ENCODE measurements at places on chromosomes 1 and 21.

DNA sequence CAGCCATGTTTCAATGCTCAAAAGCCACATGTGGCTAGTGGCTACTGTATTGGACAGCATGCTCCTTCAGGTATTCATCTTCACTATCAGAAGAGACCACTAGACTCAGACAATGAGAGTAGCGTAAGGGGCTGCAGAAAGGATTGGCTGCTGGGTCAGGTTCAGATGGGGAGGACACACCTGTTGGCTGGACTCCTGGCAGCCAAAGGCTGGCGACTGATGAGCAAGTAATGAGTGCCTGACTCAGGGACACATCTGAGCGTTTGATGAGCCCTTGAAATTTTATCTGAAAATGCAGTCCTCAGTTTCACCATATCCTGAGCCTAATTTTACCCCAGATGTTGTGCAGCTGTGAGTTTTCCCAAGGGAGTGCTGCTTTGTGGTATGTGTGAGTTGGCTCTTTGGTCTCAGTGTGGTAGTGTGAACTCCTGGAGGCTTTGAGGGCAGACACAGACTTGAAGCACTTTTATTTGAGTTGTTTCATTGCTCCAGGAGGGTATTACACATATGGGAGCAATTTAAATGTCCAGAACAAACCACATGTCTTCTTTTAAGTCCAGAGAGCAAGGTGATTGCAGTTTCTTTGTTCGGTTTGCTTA lies 9.6 kb downstream of the ST6GALNAC3 start:
- DNase-seq, result no peak

DNA sequence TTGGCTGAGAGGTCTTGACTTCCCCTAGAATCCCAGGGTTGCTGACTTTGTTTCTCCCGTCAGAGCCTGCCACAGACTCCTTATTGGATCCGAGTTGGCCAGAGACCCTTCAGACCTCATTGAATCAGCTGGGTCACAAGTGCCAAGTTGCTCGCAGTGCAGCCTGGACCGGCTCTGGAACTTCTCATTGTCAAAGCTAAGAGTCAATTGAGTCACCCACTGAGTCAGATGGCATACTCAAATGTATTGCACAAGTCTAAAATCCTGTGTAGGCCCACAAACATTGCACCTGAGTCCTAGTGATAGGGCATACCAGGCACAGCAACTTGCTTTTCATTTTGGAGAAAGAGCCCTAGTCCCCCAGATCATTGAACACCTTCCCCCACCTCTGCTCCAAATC lies 20.4 kb upstream of the SCAF4 start:
- no peak for DNase-seq

DNA sequence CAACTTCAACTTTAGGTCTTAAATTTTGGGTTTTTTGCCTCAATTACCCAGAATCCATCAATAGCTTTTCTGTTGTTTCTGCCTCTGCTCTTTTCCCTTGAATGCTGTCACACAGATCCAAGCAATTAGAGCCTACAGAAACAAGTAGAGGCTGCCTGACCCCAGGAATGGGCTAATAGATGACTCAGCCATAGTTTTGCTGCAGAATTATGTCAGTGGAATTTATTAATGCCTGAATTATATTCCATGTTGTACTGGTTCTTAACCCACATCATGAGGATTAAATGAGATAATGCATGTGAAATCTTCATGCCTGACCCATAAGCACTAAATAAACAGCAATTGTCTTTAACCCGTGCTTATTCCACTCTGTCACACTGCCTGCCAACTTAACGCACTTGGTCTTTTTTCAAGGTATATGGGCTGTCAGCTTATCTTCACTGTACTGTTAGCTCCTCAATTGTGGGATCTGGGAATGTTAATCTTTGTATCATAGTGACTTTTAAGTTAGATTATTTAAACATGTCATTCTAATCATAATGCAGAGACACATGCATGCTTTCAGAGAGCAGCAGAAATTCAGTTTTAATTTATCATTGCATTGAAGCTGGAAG lies 213.3 kb downstream of the ROR1 start:
- no peak for DNase-seq

GRCh38 chr1:110170766-110171733 lies 20.8 kb downstream of the SLC6A17 start:
- no peak for DNase-seq

DNA sequence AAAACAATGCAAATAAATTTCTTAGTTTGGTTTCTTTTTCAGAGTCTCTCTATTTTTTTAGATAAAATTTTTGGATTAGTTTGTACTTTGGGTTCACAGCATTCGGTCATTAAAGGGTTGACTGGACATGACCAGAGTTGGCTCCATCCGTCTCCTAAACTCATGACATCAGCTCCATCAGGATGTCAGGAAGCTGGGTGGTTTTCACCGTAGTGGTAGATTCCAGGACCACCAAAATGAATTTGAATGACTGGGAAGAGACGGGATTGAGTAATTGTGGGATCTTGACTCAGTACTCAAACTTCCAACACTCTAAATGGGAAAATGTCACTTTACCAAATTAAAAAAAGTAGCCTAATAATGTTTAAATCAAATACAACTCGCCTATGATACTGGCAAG lies 279.2 kb upstream of the DUSP10 start:
- DNase-seq, result no peak

DNA sequence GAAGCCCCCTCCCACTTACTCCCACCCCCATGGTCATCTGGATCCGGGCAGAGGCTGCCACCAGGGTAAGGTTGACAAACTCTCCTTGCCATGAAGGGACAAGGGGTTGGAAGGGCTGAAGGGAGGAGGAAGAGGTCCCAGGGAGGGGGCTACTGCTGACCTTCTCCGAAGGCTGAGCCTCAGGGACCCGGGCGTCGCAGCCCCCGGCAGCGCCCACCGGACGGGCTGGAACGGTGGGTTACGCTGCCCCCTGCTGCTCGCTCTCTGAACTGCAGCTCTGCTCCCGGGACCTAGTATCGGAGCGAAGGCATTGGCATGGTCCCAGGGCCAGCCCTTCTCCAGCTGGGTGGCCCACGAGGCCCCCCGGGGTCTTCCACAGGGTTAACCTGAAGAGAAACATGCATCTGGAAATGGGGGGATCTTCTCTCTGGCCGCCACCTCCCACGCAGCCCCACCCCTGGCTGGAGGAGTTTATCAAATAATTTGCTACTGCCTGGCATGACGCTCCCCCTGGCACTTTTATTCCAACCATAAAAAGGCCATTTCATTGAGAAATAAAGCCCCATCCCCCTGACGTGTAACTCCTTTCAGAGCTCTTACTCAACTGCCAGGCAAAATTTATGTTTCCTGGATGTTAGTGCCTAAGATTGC lies 70.4 kb upstream of the TARDBP start:
- DNase-seq, result peak; percentile 60

- no peak for DNase-seq
Observed at GRCh38 chr1:21012937-21013336, 163.8 kb downstream of the EIF4G3 start.

DNA sequence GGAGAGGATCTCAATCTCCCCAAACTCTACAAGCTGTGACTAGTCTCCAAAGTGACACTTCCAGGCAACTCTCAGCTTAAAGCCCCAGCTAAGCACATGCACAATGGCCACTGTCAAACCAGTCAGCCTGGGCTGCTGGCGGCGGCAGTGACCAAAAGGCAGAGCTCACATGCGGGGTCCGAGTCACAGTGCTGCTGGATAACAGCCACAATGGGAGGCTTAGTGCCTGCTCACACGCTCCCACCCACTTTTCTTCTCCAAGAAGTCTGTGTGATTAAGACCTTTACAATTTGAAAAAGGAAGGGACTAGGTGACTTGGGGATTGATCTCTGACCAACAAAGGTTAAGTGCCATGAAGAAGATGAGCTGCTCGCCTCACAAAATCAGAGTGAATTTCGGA lies 16.8 kb downstream of the RIPK4 start:
- no peak for DNase-seq

DNA sequence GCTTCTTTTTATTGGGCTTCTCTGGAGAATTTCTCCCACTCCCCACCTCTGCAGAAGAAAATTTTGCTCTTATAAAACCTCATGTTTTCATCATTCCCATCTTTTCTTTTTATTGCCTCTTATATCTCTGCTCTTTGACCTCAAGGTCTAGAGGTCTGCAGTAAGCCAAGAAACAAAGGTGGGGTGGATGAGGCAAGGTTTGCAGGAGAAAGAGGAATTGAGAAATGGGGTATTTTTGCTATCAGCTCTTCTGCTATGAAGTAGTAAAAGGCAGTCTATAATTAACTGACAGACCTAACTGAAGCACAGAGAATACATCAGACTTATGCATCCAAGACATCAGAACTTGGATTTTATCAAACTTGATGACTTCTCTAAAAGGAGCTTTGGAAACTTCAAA lies 22.9 kb downstream of the SYT11 start:
- no peak for DNase-seq

- no peak for DNase-seq
Observed at GRCh38 chr1:81702903-81703302, 97.8 kb upstream of the ADGRL2 start.

DNA sequence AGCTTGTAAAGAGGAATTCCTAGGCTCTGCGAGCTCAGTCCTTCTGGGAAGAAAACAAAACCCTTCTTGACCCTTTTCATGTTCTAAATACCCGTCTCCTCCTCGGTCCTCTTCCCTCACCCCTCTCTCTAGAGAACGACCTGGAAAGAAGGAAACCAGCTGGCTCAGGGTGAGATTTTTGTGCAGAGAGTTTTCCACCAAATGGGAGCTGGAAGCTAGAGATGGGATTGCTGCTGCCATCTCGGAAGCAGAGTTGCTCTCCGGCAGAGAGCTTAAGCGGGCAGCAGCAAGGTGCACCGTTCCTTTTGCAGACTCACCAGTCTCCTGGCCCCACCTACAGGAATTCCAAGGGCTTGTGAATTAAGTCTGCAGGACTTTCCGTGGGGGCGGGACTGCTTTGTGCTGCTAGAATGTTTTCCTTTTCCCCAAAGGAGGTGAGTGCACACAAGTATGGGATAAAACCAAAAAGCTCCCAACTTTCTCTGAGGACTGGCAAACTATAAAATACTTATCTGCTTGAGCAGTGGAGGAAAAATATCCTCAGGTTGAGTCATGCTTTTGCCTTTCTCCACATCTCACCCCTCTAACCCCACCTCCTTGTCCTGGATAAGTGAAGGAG lies 29.1 kb upstream of the KIAA0040 start:
- no peak for DNase-seq

- DNase-seq, result no peak
Observed at GRCh38 chr1:22971611-22972405, 858 bp downstream of the LACTBL1 start.
